ENCODE measurements at places on chromosomes 6 and 20.

DNA sequence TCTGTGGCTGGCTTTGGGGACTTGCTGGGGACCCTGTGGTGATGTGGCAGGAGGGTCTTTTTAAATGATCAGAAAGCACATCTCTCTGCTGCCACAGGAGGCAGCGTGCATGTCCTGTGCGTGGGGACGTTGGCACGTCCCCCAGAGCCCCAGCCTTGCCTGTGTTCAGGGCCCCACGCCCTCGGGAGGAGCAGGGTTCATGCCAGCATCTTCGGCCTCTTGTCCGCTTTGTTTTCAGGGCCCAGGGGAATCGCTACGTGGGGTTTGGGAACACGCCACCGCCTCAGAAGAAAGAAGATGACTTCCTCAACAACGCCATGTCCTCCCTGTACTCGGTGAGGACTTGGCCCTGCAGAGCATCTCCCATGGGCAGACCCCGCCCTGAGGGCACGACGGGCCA lies 6.0 kb downstream of the ARFGAP1 start:
- no peak for DNase-seq

GRCh38 chr6:14729129-14729871 lies 516.6 kb upstream of the JARID2 start:
- DNase-seq = no peak

GRCh38 chr6:34667481-34668238 lies 28.9 kb downstream of the ILRUN start:
- DNase-seq = no peak

- no peak for DNase-seq
Measured at GRCh38 chr6:161117308-161117707, 125.7 kb downstream of the MAP3K4 start.

DNA sequence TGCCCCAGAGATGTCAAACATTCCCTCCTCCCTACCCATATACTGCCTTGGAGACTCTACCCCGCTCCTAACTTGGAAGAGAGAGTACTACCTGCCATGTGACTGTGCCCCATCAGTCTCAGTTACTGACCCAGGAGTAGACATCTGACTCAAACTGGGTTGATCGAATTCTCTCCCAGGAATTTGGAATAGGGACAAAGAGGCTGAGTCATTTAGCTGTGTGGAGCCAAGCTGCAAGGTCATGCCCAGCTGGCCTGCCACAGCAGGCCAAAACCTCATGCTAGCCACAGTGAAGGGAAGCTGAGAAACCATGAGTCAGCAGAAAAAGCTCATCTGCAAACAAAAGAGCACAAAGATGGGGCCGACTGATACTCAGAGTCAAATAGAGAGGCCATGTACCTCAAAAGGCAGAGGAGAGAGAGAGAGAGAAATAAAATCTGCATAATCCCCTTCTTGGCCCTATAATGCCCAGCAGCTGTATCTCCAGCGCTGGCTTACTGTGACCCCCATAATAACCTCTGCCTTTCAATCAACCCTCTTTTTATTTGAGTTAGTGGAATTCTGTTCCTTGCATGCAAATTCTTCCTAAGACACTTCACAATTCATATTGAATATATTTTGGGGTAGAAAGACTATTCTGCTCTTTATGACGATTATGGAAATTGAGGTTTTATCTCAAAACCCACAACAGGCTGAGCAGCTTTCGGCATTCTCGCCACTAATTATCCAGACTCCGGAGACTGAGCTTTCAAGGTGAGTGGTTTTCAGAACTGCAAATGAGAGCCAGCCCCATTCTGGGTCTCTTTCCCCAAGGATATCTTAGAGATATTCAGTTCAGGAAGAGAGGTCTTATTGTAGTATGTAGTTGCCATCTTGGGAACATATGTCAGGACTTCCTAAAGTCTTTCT lies 21.4 kb upstream of the AKIRIN2 start:
- DNase-seq = no peak

- DNase-seq = no peak
Measured at GRCh38 chr20:8661229-8661952, 407.5 kb upstream of the PLCB4 start.

- no peak for DNase-seq
Measured at GRCh38 chr6:15309611-15310283, 63.9 kb downstream of the JARID2 start.

DNA sequence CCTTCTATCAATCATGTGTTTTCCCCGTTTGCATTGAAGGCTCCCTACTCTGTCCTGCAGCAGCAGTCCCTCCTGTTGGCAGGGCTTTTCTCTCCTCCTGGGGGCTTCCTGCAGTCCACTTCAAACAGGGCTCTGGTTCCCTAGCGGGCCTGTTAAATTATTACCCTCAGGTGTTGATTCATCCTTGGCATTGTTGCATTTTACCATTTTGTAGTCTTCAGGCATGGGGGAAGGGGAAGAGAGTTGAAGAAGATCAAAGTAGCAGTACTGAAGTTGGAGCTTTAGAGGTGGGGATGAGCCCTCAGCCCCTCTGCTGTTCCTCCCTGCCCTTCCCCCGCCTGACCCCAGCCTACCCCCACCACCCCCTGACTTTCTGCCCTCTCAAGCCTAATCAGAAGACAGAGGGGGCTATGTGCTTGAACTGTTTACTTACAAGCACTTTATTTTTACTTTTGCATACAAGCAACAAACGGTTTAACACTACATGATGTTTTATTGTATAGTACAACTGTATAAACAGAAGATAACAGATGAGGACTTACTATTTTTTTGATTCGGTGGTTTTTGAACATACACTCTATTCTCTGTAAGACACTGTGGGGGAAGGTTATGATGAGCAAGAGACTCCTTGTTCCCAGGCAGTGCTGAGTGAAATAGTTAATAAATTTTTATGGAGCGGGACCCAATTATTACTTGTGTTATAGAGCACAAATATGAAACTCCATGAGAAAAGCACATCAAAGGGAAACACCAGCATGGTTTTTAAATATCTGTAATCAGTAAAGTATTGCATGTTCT lies 169.7 kb downstream of the EYA4 start:
- no peak for DNase-seq

DNA sequence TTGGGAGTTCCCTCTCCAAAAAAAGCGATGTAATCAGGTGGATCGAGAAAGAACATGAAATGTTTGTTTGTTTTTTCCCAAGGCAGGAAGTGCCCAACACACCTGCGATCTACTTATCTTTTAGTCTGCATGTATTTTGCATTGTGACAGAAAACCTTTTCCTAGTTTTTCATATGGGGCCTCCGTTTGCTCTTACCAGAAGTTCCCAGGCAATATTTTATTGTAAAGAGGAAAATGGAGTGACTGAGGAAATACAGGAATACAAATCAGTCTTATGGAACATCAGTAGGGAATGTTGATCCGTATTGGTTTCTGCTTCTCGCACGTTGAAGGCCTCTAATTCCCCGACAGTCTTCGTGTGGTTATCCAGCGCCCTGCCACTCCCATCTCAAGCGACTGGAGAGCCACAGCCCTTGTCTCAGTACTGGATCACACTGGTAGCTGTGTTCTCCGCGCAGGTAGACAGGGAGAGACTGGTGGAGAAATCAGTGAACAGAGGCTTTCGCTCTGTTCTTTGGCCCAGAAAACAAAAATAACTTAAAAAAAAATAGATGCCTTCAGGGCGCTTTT lies 107.4 kb downstream of the TRIM27 start:
- no peak for DNase-seq

DNA sequence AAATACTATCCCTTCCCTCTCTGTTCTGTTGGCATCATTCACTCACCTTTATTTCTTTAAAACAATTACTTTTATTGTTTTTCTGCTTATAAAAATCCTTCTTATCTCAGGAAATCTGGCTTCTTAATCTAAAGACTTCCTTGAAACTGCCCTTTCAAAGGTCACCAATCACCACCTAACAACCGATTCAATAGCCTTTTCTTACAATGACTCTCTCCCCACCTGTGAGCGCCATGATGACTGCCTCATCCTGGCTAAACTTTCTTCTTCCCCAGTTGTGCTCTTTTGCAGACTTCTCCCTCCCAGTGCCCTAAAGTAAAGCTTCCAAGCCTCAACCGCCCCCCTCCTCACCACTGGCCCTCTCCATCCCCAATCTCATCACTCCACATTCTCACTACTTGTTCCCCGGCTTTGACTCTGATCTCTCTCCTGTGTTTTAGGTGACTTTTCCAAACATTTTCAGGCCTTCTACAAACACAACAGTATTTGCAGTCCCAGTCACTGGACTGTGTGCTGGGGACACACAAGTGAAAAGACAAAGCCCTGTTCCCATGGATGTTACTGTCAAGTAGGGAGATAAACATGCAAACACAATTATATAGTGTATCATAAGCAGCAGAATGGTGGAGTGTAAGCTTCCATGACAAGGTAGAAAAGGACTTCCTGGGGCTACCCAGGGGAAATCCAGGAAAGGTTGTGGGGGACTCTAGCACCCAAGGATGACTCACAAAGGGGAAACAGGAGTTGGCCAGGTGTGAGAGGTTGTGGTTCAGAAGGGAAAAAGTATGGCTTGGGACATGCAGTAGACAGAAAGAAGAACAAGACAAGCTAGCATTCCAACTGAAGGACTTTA lies 12.8 kb downstream of the NHSL1 start:
- no peak for DNase-seq

DNA sequence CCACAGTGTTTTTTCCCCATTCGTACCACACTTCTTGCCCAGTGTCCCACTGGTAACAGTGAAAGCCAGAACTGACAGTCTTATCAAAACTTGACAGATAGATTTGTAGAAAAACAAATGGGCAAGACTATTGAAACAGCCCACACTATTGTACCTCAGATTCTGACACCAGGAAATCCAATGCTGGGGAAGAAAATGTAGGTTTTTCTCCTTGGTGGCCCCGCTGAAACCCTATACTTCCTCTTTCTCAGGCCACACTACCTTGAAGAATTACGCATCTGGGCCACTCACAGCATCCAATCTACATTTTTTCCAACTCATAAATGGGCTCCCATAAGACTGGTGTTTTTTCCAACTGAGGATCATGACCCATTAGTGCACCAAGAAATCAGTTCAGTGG lies 90.9 kb upstream of the HDDC2 start:
- no peak for DNase-seq

GRCh38 chr20:1568163-1568490 lies 10.6 kb upstream of the SIRPD start:
- DNase-seq = no peak

DNA sequence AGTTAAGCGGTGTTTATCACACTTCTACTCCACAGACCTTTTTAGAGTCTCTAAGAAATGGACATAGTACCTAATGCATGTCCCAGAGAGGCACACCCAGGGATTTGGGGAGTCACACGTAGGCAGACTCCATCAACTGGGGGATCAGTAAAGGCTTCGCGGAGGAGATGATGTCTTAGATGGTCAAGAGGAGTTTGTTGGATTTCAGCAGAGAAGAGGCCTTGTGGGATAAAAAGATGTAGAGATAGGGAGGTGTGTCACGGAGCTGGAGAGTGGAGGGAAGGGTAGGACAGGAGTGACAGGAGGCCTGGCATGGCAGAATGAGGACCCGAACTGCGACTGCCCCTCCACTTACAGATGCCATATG lies 9.1 kb downstream of the DYNLRB1 start:
- DNase-seq = no peak

GRCh38 chr6:136440203-136440602 lies 110.0 kb downstream of the MAP7 start:
- no peak for DNase-seq

DNA sequence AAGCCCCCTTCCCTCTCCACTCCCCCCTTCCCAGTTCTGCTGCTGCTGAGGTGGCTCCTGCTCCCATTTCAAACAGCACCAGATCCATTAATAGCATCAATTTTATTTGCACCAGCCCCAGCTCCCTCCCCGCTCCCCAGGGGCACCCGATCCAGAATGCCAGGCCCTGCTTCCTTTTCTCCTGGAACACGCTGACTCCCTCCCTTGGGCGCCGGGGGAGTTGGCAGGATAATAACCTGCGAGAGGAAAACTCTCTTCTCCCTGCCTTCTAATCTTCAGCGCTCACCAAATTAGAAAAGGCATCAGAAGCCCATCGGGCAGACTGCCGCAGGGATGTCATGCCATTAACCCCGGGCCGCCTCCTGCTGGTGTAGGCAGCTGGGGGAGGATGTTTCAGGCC lies 77.8 kb downstream of the NCR2 start:
- no peak for DNase-seq

DNA sequence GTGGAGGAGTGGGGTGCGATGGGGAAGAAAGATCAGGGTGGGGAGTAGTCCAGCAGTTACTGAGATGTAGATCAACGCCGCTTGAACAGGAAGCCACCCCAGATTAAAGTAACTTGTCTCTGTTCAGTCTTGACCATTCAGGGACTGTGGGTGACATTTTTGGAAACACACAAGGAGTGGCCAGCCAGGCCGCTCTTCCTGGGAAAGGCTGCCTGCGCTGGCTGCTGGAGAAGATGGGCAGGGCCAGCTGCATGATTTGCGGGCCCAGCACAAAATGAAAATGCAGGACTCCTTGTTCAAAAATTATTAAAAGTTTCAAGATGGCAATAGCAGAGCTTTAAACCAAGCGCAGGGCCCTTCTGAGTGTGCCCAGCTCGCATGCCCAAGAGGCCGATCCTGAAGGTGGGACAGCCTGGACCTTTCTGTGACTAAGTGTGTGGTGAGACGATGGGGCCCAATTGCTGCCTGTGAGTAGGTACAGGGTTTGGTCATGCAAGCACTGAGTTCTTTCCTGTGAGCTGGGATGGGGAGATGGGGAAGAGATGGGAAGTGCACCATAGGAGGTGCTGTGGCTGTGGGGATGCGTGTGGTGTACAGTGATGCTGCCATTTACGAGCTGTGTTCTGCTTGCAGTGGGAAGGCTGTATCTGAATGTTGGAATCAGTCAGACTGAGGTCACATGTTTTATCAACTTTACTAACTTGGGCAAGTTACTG lies 51.3 kb downstream of the DAAM2 start:
- no peak for DNase-seq

- DNase-seq = no peak
Measured at GRCh38 chr6:16800341-16800740, 39.1 kb upstream of the ATXN1 start.

DNA sequence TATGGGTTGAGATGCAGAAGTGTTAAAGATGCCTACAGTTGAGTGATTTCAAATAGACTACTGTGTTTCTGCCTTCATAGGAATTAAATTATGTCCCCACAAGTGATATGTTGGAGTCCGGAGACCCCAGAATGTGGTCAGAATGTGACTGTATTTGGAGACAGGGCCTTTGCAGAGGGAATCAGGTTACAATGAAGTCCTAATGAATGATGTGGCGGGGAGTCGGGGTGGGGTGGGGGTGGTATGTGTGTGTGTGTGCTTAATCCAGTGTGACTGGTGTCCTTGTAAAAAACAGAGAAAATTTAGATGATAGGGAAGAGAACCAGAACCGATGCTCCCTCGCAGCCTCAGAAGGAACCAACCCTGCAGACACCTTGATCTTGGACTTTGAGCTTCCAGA lies 448.2 kb downstream of the QKI start:
- no peak for DNase-seq

DNA sequence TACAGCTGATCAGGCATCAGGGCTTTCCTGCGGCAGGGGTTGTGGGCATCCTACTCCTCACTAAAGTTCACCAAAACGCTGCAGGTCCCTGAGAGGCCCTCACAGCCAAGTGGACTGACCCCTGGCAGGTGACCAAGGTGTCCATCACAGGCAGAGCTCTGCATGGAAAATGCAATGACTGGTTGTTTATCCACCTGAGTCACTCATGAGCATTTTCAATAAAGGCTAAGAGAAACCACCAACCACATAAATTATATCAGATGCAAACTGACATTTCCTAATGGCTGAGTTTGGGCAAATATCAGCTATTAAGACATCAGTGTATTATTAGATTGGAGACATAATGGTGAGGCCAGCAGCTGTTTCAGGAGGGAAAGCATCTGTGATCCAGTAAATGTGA lies 152.7 kb upstream of the SYNDIG1 start:
- no peak for DNase-seq

Data from activated naive CD4-positive, alpha-beta T cell treated with anti-CD3 and anti-CD28 coated beads, Interleukin-2, amount 50 U/mL, for 16 hours (primary cell).